Osteocyte (in vitro differentiated cells): ENCODE measurements at places on chromosomes 7 and 10.

DNA sequence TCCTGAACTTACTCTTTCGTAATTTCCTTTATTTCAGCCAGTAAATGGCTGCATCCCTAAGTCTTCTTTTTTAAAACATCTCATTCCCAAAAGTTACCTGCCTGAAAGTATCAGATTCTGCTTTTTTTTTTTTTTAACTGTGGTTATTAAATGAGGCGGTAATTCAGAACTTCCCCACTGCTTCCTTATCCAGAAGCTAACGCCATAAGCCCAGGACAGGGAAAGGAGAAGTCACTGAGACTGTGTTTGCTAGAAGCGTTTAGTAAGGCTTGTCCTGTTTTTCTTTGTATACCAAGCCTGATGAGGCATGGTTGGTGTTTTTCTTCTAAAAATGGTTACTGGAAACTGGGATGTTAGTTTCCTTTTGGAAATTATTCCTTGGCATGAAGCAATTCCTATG lies 197.8 kb downstream of the CELF2 start:
- DNase-seq = no peak

DNA sequence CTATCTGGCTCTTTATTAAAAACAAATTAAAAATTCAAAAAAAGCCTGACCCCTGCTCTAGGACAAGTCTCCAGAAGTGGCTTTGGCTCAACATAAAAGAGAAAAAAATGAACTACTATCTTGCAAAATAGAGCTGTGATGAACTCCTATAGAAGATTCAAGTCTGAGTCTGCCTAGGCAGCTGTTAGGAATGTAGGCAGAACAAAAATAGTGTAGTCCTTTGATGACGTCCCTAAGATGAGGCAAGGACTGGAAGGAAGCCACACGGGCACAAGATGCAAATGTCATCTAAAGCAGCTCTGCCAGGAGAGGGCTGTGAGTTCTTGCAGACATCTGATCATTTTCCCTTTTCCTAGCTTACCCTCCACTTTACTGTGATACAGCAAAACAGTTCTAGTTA lies 20.5 kb downstream of the ASNS start:
- no peak for DNase-seq

DNA sequence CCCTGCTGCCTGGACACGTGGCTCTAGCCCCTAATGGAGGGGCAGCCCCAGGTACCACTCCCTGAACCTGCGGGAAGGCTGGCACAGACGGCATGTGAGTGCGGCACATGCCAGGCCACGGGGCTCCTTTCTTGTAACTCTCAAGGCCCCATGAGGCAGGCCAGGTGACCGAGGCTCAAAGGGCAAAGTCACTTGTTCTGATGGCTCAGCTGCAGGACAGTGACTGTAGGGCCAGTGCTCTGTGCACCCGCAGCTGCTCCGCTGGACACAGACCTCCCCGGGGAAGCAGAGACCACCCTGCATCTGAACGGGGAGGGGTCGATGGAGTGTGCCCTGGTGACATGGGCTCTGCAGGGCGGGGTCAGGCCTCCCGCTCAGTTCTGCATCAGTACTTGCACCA lies 55.3 kb downstream of the PTPRE start:
- no peak for DNase-seq

DNA sequence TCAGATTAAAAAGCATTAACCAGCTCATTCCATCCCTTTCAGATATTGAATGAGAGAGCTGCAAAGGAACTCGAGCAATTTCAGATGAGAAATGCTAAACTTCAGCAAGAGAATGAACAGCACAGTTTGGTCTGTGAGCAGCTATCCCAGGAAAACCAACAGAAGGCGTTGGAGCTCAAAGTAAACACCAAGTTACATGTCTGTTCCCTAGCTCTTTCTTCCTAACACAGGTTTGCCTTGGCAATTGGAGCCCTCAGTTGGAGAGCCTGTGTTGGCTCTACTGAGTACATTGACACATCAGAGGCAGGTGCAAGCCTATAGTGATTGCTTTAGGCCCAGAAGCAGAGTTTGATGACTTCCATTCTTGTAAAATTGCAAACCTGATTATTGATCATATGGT lies 14.7 kb downstream of the CFAP58 start:
- DNase-seq = no peak

DNA sequence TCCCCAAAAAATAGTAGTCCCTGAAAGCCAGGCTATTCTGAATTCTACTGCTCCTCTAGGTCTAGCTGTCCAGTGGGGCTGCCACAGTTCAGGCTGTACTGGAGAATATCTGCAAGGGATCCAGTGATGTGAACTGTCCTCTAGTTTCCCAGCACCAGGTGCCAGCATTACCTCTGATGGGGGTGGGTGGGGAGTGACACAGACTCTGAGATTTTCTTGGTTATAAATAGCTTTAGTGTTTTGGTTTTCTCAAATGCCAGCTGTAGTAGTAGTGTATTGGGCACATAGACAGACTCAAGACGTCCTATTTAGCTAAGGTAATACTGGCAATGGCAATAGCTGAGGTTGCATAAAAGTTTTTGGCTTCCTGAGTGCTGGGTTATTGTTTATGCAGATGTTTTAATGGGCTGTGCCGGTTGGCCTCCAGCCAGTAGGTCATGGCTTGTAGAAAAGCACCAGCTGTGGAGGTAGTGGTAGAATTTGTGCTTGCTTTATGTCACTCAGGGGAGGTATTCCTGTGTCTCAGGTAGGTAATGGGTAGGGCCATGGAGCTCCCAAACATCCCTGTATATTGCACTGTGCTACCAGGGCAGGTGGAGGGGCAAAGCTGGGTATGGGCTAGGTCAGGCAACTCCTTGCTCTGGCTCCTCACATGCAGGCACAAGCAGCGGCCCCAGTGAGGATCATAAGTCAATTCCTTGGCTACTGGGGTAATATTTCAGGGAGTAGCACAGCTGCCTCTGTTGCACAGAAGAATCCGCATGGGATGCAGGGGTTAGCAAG lies 338.7 kb upstream of the LRRTM3 start:
- DNase-seq = no peak

- DNase-seq = no peak
Measured at GRCh38 chr7:128831178-128831993, 1.2 kb downstream of the FLNC start.
